ENCODE measurements at places on chromosomes 13 and 19.

GRCh38 chr13:85724546-85725432, 74.4 kb downstream of the SLITRK6 start:
- no peak for DNase-seq

- no peak for DNase-seq
Observed at GRCh38 chr19:8511573-8512101, 2.3 kb downstream of the ZNF414 start.

DNA sequence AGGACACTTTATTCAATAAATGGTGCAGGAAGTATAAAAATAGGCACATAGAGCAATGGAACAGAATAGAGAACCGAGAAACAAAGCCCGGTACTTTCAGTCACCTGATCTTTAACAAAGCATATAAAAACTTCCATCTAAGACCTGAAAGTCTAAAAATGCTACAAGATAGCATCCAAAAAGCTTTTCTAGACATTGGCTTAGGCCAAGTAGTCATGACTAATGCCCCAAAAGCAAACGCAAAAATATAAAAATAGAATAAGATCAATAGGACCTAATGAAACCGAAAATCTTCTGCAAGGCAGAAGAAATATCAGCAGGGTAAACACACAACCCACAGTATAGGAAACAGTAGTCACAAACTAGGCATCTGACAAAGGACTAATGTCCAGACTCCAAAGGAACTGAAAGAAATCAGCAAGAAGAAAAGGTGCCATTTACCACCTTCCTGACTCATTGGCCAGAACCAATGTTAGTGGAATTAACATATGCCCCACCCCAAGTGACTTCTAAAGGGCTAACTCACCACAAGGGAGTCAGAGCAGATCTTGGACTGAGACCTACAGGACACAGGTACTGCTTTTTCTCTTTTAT, 40.8 kb upstream of the CEACAM21 start:
- DNase-seq, result no peak

GRCh38 chr13:79671420-79671819, 190.5 kb downstream of the NDFIP2 start:
- DNase-seq, result no peak

- DNase-seq, result no peak
Observed at GRCh38 chr13:73169971-73170370, 111.2 kb downstream of the KLF5 start.
